Dermis microvascular lymphatic vessel endothelial cell (primary cell): ENCODE measurements at places on chromosomes 1 and 21.
A peak's percentile ranks its signal among the peaks of the same experiment; 100 is the strongest.

GRCh38 chr1:51961231-51961630, 29.3 kb downstream of the RAB3B start:
- no peak for DNase-seq

- peak; percentile 6 for DNase-seq
Measured at GRCh38 chr1:214808845-214809460, 206.0 kb downstream of the CENPF start.

DNA sequence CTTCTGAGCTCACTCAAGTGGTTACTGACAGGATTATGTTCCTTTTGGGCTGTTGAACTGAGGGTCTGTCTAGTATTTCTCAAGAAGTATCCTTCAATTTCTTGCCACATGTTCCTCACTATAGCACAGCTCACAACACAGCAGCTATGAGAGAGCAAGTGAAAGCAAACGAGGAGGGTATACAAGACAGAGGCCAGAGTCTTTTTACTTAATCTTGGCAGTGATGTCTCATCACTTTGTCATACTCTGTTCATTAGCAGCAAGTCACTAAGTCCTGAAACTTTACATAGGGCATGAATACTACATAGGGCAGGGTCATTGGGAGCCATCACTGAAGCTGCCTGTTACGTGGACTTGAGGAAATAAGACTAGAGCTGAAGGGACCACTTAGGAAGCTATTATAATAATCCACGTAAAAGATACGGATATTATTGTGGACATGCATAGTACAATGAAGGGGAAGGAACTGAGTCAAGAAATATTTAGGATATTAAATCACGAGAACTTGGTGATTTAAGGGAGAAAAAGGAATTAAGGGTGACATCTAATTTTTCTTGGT, 63.7 kb downstream of the SLC30A7 start:
- DNase-seq, result peak; percentile 53

GRCh38 chr1:28913786-28914227, 562 bp upstream of the EPB41 start:
- DNase-seq, result no peak

DNA sequence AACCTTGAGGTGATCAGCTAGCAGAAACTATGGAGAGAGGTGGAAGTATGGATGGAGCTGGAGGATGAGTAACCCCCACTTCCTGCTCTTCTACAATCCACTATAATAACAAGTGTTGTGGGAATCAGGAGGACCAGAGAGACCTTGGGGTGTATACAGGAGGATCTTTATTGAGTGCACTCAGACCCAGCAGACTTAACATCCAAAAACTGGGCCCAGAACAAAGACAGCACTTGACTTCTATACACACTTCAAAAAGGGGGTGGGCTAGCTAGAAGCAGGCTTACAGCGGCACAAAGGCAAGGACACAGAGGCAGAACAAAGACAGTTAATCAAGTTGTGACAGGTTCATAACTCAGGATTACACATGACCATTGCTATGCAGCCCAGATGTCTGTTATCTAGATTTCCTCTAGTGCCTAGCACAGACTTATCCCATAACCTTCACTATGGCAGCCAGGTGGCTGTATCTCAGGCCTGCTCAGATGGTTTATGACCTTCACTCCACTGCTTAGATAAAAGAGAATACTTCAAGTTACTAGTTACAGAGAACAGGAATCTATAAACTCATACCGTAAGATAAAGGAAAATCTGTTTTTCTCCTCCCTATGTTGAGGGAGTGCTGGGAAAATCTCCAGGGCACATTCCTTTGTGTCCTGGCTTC, 36.1 kb upstream of the PADI2 start:
- no peak for DNase-seq
